GM23248 (cell line): ENCODE measurements at places on chromosomes 5 and 9. TPM values are rescaled to one million over a fixed set of nuclear protein-coding genes. Genes with fewer than 3 reads are reported as not detected.

DNA sequence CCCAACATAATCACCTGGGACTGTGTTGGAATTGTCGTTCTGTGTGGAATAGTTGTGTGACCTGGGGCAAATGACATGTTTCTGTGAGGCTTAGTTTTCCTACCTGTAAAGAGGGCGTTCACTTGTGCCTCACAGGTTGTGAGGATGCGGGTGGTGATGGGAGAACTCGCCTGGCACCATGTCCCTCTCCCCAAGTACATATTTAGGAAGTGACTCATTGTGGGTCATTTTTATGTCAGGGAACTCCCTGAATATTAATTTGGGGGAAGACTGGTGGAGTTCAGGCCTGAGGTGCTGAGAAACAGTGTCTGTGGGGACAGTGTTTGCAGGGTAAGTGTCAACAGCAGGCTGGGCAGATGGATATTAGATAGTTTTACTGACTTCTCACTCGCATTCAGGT lies 144.7 kb downstream of the KDM4C start:
- no peaks in the 10 kb centered on the region; the same call in 1 of the 2 replicates for H3K36me3 ChIP-seq
- no peaks in the 10 kb centered on the region for H3K27me3 ChIP-seq
- DNase-seq: peak; percentile 18
- H3K4me3 ChIP-seq: no peak overlapping the region
- H3K4me1 ChIP-seq: peaks cover 7% of the 10 kb centered on the region

GRCh38 chr5:66415208-66415607 lies 181.0 kb upstream of the MAST4 start:
- peak; percentile 44 for DNase-seq
- no peaks in the 10 kb centered on the region for H3K36me3 ChIP-seq
- H3K27me3 ChIP-seq: no peaks in the 10 kb centered on the region; the same call in 1 of the 2 replicates
- H3K4me3 ChIP-seq: no peak overlapping the region

- no peaks in the 10 kb centered on the region for H3K27me3 ChIP-seq
- H3K27ac ChIP-seq: no peak overlapping the region
- peaks cover 6% of the 10 kb centered on the region; the same call in 1 of the 2 replicates for H3K4me1 ChIP-seq
These were observed 28.1 kb downstream of the ARHGAP26 start for GRCh38 chr5:142798099-142798770.

GRCh38 chr9:121297389-121297788 lies 29.4 kb downstream of the GSN start:
- H3K36me3 ChIP-seq: no peaks in the 10 kb centered on the region
- no peak for DNase-seq
- H3K4me1 ChIP-seq: 0 out of 2 replicates have a peak, but pooled peaks cover 7% of the 10 kb centered on the region
- H3K4me3 ChIP-seq: no peak overlapping the region
- H3K27ac ChIP-seq: no peak overlapping the region

CD72 gene
- 3.9 TPM in 1 of 2 replicates, not detected in the other for total RNA-seq

CDO1 gene
- total RNA-seq: 0.89 and 4.3 TPM in 2 replicates
